HS-27A (cell line): ENCODE measurements at places on chromosomes 5 and 9.

DNA sequence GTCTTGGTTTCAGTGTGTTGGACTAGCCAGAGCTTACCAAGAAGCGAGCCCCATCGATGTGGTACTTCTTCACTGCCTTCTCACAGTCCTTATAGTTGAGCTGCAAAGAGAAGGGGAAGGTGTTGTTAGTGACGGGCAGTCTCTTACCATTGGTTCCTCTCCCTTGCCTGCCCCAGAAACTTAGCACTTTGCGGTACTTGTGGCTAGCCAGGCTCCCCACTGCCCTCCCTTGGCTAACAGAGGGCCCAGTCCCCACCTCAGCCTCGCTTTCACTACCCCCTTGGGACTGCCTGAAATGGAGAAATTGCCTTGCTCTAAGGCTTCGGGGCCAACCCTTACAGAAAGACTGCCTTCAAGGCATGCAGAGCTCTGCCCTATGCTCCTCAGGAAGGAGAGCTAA lies 4.3 kb downstream of the LCP2 start:
- DNase-seq = no peak

- DNase-seq = no peak
Observed at GRCh38 chr5:485946-486491, 38.2 kb downstream of the SLC9A3 start.

DNA sequence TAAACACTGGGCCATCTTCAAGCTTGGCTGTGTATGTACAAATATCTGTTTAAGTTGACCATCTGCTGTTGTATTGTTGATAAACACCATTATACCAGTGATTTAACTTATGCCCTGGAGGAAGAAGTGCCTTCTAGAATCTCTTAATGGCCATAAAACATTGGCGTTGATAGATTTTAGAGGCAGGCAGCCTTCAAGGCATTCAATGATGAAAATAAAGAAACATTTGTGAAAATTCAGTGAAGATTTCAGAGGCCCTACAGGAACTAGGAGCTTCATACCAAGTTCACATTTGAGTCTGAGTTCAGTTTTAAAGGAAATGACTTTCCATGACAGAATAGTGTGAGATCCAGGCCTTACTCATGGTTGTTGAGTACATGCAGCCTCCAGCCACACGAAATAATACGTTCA lies 52.2 kb downstream of the MAP1B start:
- DNase-seq = no peak

DNA sequence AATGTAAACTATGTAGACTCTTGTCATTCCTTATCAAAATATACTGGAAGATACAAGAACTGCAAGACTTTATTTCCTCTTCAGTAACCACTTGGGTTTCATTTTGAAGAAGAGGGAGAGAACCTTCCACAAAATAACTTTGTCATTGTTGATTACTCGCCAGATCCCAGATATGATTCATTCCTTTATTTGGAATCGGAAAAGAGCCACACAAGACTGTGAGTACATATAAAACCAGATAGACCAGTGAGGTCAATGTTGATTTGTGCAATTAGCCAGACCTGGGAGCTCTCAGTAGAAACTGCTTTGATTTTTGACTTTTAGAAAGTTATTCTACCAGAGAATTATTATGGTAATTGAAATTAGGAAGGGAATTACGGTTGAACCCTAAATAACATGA lies 146.1 kb downstream of the TMEM167A start:
- no peak for DNase-seq

- no peak for DNase-seq
Observed at GRCh38 chr9:129630967-129631673, 5.2 kb downstream of the NTMT1 start.

GRCh38 chr9:114200721-114201300 lies 45.5 kb downstream of the COL27A1 start:
- DNase-seq = no peak

DNA sequence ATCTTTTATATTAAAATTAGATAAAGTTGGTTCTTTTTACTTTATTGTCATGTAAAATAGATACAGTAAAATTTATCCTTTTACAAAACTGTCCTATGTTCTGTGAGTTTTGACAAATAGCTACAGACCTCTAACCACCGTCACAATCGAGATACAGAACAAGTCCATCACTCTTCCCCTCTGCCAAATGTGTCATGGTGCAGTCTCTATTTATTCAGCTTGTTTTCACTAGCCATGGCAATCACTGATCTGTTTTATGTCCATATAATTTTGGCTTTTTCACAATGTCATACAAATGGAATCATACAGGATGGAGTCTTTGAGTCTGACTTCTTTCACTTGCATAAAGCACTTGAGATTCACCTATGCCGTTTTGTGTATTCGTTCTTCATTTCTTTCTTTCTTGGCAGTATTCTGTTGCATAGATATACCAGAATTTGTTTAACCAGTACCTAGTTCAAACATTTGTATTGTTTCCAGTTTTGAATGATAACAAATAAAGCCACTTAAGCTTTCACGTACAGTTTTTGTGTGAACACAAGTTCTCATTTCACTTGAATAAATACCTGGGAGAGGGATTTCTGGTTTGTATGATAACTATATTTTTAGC lies 273.2 kb upstream of the MPDZ start:
- DNase-seq = no peak

- DNase-seq = no peak
Observed at GRCh38 chr5:1523793-1524480, at the start of gene LPCAT1. TSS of gene LPCAT1 (minus strand) at chr5:1523960. CDS start at chr5:1523844, 116 bp downstream.

GRCh38 chr9:22210936-22211335 lies 201.8 kb upstream of the CDKN2B start:
- DNase-seq = no peak

GRCh38 chr5:93590493-93590892 lies 7.5 kb downstream of the NR2F1 start:
- no peak for DNase-seq

DNA sequence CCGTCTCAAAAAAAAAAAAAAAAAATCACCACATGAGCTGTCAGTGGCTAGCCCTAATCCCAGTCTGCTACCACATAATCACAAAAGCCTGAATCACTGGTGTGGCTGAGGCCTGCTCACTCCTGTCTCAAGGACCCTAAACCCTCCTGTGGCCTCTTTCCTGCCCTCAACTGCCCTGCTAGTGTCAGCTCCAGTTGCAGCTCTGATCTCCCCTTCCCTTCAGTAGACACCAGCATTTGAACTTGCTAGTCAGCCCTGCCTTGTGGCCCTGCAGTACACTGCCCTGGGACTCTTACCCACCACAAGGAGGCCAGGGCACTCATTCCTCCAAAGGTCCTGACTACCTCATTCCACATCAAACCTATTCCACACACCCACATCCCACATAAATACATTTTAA lies 9.5 kb upstream of the P4HA2 start:
- no peak for DNase-seq

- no peak for DNase-seq
Observed at GRCh38 chr5:67413721-67414120, 217.1 kb upstream of the CD180 start.
